Chondrocyte (in vitro differentiated cells): ENCODE measurements at places on chromosomes 5 and 9. TPM values are rescaled to one million over a fixed set of nuclear protein-coding genes. Genes with fewer than 3 reads are reported as not detected.

GRCh38 chr9:14911046-14911445 is 818 bp upstream of the FREM1 start:
- no peaks in the 10 kb centered on the region for H3K27me3 ChIP-seq
- peaks cover 18% of the 10 kb centered on the region for H3K4me1 ChIP-seq
- no peak for DNase-seq
- H3K36me3 ChIP-seq: no peaks in the 10 kb centered on the region

- H3K4me1 ChIP-seq: peaks cover 16% of the 10 kb centered on the region
- no peaks in the 10 kb centered on the region for H3K27me3 ChIP-seq
- H3K27ac ChIP-seq: peak overlapping the region; percentile 82
- no peak for DNase-seq
- no peaks in the 10 kb centered on the region for H3K36me3 ChIP-seq
Measured at GRCh38 chr5:143537056-143537455, 133.6 kb upstream of the NR3C1 start.

- no peak overlapping the region for H3K4me3 ChIP-seq
- no peak overlapping the region for H3K27ac ChIP-seq
- peak; percentile 82 for DNase-seq
- peaks cover 27% of the 10 kb centered on the region for H3K27me3 ChIP-seq
- H3K4me1 ChIP-seq: no peaks in the 10 kb centered on the region
Measured at GRCh38 chr9:135281791-135282737, 194.6 kb downstream of the OLFM1 start.

DNA sequence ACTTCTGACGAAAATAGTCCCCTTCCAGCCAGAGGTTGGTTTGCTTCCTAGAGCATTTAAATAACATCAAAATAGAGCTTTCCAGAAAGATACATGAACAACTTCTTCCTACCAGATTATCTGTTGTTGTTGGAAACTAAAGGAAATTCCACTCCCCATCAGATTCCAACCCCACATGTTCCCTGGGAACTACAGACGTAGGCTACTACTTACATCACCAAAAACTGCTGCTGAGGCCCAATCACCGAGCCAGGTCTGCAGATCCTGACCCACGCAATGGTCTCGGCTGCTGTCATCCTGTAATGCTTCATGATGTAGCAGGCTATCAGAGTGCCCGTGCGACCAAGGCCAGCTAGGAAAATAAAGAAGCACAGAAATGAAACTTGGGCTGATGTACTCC is 73.4 kb downstream of the HABP4 start:
- H3K4me3 ChIP-seq: no peak overlapping the region
- peaks cover 10% of the 10 kb centered on the region for H3K36me3 ChIP-seq
- DNase-seq: no peak
- no peaks in the 10 kb centered on the region for H3K27me3 ChIP-seq

DNA sequence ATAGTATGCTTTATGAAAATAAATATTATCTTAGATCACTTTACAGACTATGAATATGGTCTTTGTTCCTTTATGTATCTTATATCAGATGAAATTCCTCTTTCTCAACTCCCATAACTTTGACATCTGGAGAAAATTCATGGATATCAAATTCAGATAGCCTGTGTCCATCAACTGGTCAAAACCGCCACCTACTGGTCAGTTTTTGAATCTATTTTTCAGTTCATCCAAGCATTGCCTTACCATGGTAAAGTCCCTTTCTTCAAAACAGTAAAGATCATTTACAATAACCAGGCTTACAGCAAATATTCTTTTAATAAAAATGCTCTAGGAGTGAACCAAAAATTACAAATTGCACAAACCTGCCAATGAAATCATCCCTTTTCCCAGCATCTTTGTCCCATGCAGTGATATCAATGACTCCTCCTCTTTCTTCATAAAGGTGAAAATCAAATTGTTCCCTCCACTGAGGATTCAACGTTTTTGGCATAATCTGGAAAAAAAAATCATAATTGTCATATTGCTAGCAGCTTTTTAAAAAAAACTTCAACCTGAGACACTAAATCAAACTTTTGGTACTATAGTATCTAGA is 290.5 kb downstream of the SLF1 start:
- no peak overlapping the region for H3K27ac ChIP-seq
- no peaks in the 10 kb centered on the region for H3K4me1 ChIP-seq
- H3K4me3 ChIP-seq: no peak overlapping the region

- DNase-seq: no peak
- no peak overlapping the region for H3K4me3 ChIP-seq
- peaks cover 2% of the 10 kb centered on the region for H3K36me3 ChIP-seq
- H3K4me1 ChIP-seq: peaks cover 7% of the 10 kb centered on the region
- no peak overlapping the region for H3K27ac ChIP-seq
- H3K27me3 ChIP-seq: peaks cover 84% of the 10 kb centered on the region
Measured at GRCh38 chr5:51392689-51393199, 9.5 kb downstream of the ISL1 start.

GRCh38 chr5:22542340-22542739 is 310.8 kb downstream of the CDH12 start:
- no peak overlapping the region for H3K4me3 ChIP-seq
- no peak overlapping the region for H3K27ac ChIP-seq
- DNase-seq: no peak
- peaks cover 2% of the 10 kb centered on the region for H3K27me3 ChIP-seq

DNA sequence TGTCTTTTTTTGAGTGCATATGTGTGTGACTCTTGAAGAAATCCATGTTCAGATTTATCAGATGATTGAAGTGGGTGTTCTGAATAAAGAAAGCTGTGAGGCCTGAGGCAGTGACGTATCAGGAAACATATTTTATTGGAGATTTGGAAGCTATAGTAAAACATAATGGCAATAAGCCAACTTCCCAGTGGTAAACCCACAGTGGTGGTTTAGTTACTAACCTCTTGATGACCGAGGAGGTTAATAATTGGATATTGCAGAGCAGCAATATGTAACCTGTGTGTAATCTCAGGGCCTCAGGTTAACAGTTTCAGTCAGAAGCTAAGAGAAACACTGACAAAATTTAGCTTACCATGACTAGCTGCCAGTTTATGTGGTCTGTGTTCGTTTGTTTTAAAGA is 6.9 kb downstream of the RGMB start:
- H3K4me3 ChIP-seq: no peak overlapping the region
- no peaks in the 10 kb centered on the region for H3K27me3 ChIP-seq
- H3K27ac ChIP-seq: no peak overlapping the region
- H3K4me1 ChIP-seq: peaks cover 54% of the 10 kb centered on the region
- DNase-seq: no peak

DNA sequence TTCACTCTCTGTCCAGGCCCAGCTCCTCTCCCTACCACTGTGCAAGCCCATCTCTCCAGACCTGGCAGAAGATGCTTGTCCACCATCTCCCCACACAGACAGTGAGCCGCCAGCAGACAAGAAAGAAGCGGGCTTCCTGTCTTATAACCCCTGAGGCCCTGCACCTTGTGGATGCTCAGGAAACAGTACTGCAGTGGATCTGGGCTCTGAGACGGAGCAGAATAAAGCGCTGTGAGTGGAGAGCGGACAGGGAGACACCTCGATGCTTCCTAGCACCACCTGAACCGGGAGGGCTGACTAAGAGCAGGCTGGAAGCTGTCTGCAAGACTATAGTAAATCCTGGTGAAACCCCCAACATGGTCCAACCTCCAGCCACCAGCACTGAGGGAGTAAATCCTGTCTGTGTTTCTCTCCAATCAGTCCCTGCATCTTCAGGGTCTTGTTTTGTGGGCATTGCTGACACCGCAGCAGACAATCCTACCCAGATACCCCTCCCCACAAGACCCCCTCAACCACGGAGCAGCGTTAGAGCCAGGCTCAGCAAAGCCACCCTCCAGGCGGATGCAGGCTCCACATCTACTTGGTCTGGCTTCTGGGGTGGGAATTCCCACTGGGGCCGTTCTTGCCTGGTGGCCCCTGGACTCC is 18.7 kb downstream of the ORM2 start:
- no peak overlapping the region for H3K4me3 ChIP-seq
- H3K4me1 ChIP-seq: peaks cover 31% of the 10 kb centered on the region

DNA sequence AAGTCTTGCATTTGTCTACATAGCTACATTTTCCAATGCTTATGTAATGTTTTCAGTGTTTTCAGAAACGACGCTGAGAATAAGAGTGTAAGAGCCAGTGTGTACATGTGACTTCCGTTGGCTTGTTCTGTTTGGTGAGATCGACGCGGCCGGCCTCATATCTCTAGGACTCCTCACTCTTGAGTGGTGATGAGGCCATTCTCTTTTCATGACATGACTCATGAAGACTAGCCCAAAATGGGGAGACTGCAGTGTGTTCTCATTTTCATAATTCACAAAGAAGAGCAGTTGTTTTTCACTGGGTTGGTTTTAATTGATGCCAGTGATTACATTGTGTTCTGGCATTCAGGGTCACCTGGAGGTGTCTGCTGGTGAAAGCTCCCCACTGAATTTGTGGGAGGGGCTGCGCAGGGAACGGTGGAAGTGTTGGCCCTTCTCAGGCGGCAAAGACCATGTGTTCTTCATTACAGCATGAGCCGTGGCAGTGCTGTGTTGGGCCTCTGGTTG is 131.5 kb upstream of the OTULINL start:
- peak overlapping the region; percentile 99 for H3K27ac ChIP-seq
- peaks cover 10% of the 10 kb centered on the region for H3K36me3 ChIP-seq
- no peak for DNase-seq
- no peaks in the 10 kb centered on the region for H3K27me3 ChIP-seq

DNA sequence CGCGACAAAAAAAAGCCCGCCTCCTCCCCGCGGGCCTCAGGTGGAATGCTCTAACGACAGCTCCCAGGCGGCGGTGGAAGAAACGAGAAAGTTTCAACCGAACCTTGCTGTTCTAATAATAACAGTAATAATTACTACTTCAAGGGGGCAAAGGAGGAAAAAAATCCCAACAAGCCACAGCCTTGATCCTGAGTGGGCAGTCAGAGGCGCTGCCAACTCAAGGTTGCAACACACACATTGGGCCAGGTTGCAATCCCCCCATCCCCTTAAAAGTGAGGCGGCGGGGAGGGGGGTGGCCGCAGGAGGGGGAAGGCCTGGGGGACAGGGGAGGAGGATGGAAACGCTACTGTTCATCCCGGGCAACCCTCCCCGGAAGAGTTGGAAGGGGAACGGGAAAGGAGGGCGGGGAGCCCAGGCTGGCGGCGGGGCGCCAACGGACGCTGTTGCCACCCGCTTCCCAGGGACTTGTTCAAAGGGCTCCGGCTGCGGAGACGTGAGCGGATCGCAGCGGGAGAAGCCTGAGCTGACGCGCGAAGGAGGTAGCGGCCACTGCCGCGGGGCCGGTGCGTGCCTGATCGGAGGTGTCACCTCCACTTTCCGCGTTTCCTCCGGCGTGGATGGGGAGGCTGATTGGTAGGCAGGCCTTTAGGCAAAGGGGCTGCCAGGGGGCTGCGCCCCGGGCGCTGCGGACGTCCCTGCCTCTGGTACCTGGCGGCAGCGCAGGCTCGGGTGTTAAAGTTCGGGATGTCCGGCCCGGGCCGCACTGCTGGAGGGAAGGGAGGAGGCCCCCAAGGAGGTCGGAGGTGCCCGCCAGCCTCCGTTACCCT is 647 bp downstream of the SMARCA2 start:
- peak overlapping the region; percentile 98 for H3K4me3 ChIP-seq
- no peaks in the 10 kb centered on the region for H3K36me3 ChIP-seq
- peaks cover 36% of the 10 kb centered on the region for H3K4me1 ChIP-seq
- peak; percentile 93 for DNase-seq
- peak overlapping the region; percentile 96 for H3K27ac ChIP-seq

DNA sequence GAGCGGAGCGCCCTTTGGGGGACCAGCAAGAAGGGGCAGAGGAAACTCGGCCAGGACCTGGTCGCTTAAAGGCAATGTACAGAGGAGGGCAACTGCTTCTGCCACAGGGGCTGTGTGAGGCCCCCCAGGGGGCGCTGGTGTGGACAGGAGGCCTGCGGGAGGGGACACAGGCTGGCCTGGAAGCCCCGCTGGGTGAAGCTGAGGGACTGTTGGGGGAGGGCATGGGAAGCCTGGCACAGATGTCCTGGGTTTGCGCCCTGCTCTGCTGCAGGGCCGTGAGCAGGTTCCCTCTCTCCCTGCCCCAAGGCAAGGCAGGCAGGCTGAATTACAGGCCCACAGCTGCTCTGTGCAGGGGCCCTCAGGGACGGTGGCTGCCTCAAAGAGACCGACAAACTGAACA is 5.4 kb downstream of the MED22 start:
- no peak overlapping the region for H3K4me3 ChIP-seq
- peaks cover 11% of the 10 kb centered on the region for H3K36me3 ChIP-seq
- DNase-seq: no peak

GRCh38 chr9:24132244-24132643 is 306.2 kb upstream of the ELAVL2 start:
- no peak overlapping the region for H3K4me3 ChIP-seq
- H3K4me1 ChIP-seq: no peaks in the 10 kb centered on the region
- no peak overlapping the region for H3K27ac ChIP-seq
- H3K36me3 ChIP-seq: no peaks in the 10 kb centered on the region
- no peak for DNase-seq

DNA sequence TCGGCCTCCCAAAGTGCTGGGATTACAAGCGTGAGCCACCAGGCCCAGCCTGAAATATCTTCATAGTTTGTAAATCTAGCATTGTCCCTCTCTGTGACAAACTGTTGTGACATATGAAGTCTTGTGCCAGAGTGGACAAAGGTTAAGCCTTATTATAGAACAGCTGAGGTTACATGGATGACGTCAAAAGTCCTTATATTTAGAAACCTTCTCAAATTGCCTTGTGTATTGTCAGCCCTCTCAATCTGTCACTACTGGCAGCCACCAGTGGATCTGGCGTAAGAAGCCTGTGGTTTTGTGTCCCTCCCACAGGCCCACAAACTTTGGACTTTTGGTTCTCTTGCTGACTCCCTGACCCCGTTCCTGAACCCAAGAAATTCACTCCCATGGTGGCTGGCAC is 79.4 kb upstream of the CCDC112 start:
- no peak for DNase-seq
- H3K36me3 ChIP-seq: no peaks in the 10 kb centered on the region
- H3K27me3 ChIP-seq: peaks cover 2% of the 10 kb centered on the region
- H3K4me1 ChIP-seq: peaks cover 11% of the 10 kb centered on the region
- H3K4me3 ChIP-seq: no peak overlapping the region

GRCh38 chr9:118269623-118270022 is 565.4 kb downstream of the TLR4 start:
- no peak overlapping the region for H3K27ac ChIP-seq
- DNase-seq: no peak
- no peak overlapping the region for H3K4me3 ChIP-seq

- no peak overlapping the region for H3K4me3 ChIP-seq
- H3K36me3 ChIP-seq: no peaks in the 10 kb centered on the region
- no peaks in the 10 kb centered on the region for H3K4me1 ChIP-seq
- DNase-seq: no peak
- peaks cover 4% of the 10 kb centered on the region for H3K27me3 ChIP-seq
Measured at GRCh38 chr5:62778316-62779009, 199.8 kb downstream of the LRRC70 start.

Gene TNC
- total RNA-seq: 61.3 to 179 TPM (median 64.1 TPM) in 3 replicates

Gene TSLP
- total RNA-seq: 0.20 TPM in 1 of 3 replicates, not detected in the others

Gene DEPDC1B
- 1.2 to 2.3 TPM (median 1.5 TPM) in 3 replicates for total RNA-seq

Gene ASPN
- total RNA-seq: 335 to 385 TPM (median 376 TPM) in 3 replicates

Gene OBP2B
- total RNA-seq: not detected in 3 replicates

Gene THOC3
- 26.8 to 36.9 TPM (median 31.3 TPM) in 3 replicates for total RNA-seq

Gene PCDHB8
- 1.1 to 3.1 TPM (median 1.7 TPM) in 3 replicates for total RNA-seq

Gene CARD9
- 0.22 to 2.4 TPM (median 1.9 TPM) in 3 replicates for total RNA-seq

Gene TBC1D2
- 24.3 to 30.8 TPM (median 24.5 TPM) in 3 replicates for total RNA-seq

Gene FTMT
- not detected in 3 replicates for total RNA-seq

Gene CNTNAP3
- 10.4 to 22.3 TPM (median 20.0 TPM) in 3 replicates for total RNA-seq

Gene SRA1
- total RNA-seq: 46.5 to 50.4 TPM (median 50.3 TPM) in 3 replicates

Gene FCN2
- total RNA-seq: not detected in 3 replicates
